Memory B cell (primary cell): ENCODE measurements at places on chromosomes 5 and 9.

GRCh38 chr9:113935677-113936380 is 59.7 kb downstream of the ZNF618 start:
- no peak for DNase-seq

DNA sequence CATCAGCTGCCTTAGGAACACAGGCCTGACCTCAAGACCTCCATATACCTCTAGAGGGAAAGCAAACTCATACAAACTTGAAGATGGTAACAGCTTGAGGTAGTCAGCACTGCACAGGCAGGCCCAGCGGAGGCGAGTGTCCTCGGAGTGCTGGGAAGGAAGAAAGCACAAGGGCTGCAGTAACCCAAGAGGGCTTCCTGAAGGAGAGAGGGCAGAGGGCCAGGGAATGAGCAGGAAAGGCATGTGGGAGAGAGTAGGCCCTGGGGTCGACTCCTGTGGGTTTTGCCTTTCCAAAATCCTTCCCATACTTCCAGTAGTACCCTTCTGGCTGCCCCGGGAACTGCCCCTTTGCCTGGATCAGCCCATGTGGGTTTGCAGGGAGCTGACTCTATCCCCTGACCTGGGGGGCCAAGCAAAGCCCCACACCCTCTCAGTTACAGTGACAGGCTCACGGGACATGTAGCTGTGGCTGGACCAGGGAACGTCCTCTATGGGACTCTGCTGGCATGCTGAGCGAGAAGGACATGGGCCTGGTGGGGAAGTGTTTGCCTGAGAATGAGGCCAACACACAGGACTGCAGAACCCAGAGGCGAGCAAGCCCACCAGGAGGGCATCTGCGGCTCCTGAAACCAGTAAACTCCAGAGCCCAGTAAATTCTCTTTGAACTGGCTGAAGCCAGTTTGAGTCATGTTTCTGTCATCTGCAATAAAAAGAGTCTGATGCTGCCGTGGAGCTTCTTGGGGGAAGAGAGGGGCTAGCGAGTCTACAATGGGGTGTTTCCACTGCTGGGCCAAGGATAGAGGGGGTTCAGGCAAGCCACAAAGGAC is 64.1 kb downstream of the COL23A1 start:
- DNase-seq, result no peak

- no peak for DNase-seq
Observed at GRCh38 chr5:43421450-43422133, 9.4 kb upstream of the CCL28 start.

GRCh38 chr5:81017320-81017719 is 57.2 kb downstream of the RASGRF2 start:
- DNase-seq, result no peak

- DNase-seq, result no peak
Observed at GRCh38 chr5:107929080-107929479, 258.3 kb upstream of the EFNA5 start.

DNA sequence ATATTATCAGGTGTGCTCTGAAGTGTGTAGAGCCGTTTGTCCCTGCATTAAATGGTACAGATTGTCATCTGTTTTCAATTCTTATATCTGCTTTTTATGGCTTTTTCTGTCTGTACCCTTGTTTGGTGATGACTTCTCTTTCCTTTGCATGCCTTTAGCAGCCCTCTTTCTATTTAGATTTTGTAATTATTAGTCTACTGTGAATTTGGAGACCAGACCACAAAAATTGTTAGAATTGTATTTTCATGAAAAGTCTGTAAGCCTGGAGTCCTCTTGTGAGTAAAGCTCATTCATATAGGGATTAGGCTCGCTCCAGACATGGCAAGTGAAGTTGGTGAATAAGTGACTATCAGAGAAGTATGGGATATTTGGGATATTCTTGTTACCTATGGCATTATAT is 41.7 kb downstream of the NFX1 start:
- no peak for DNase-seq

- no peak for DNase-seq
Observed at GRCh38 chr9:87040410-87041009, 93.2 kb upstream of the GAS1 start.

- no peak for DNase-seq
Observed at GRCh38 chr9:34098307-34098706, 28.2 kb downstream of the DCAF12 start.

- DNase-seq, result no peak
Observed at GRCh38 chr9:113436728-113437515, 26.4 kb downstream of the C9orf43 start.

GRCh38 chr9:98031935-98032334 is 24.6 kb upstream of the NANS start:
- no peak for DNase-seq

GRCh38 chr5:151886546-151887275 is 37.9 kb downstream of the GLRA1 start:
- no peak for DNase-seq

DNA sequence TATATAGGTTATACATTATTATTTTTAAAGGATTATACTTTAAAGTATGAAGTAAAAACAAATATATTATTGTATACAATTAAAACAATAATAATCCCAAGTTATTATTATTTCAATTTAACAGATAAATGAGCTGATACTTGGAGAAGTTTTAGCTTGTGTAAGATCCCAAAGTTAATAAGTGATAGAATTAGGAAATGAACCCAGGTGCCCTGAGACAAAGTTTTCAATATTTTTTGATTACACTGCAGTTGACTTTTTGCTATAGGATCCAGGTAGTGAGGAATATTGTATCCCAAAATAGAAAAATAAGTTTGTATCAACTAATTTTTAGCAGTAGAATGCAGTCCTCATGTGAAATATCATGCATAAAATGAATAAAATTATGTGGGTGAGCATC is 543.2 kb upstream of the ZNF608 start:
- DNase-seq, result no peak

DNA sequence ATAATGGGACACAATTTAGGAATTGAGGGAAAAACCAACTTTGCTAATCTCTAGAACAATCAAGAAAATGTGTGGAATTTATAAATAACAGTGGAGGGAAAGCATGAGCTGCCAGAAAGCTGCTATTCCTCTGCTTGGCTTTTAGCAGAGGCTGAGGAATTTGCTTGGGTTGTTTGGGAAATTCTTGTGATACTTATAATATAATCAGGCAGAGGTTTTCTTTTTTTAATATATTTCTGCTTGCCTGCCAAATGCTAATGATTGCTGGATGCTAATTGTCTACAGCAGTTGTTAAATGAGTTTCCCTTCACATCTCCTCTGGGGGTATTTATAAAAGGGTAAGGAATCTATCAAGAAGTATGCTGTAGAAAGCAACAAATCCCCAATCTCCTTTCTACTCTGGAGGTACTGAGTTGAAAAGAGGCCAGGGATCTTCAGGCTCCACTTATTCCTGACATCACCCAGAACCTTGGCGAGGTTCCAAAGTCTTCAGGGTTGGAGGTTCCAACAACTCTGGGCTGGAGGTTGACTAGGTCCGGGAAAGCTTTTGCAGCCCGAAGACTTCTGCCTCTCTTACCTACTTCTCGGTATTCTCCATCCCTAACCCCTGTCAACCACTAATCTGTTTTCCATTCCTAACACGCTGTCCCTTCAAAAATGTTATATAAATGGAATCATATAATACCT is 60.4 kb upstream of the TMED7 start:
- DNase-seq, result no peak

GRCh38 chr9:5375790-5376477 is 36.3 kb upstream of the RLN1 start:
- DNase-seq, result no peak

DNA sequence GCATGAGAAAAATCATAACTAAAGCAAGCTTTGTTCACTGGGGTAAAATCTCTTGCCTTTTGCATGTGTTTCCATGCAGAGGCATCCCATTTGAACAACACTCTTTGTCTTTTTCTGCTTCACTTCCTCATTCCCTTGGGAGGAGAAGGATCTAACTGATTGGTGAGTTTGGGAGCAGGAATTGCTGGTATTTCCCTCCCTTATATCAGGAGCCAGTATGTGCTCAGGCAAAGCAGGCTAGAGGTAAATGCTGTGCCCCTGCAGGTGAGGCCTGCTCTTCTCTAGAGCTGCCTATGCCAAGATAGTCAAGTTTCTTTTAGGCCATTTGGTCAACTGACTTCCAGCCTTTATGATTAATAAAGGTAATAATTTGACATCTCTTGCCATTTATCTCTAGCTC is 179.9 kb downstream of the COX7C start:
- DNase-seq, result no peak

GRCh38 chr5:144202726-144203125 is 32.1 kb downstream of the KCTD16 start:
- DNase-seq, result no peak

GRCh38 chr9:37184905-37185867 is 64.8 kb downstream of the ZCCHC7 start:
- DNase-seq, result no peak

DNA sequence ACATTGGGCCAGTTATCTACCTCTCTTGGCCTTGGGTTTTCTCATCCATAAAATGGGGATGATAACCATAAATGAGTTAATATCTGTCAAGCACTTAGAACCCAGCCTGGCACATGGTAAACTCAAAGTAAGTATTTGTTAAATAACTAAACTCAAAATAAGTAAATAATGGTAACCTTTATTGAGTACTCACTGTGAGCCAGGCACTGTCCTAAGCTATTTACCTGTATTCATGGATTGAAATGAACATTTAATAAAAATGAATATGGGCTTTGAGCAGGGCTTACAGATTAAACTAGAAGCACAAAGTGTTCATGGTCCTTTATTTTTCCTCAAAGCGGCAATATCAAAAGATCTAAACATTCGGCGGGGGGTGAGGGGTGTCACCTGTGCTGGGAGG is 16.7 kb downstream of the CORO2A start:
- DNase-seq, result no peak

- no peak for DNase-seq
Observed at GRCh38 chr9:95023217-95024003, 294.1 kb downstream of the FANCC start.

GRCh38 chr9:27967210-27967609 is 393.9 kb upstream of the C9orf72 start:
- no peak for DNase-seq

- DNase-seq, result no peak
Observed at GRCh38 chr5:127875235-127876021, 172.2 kb downstream of the CCDC192 start.

DNA sequence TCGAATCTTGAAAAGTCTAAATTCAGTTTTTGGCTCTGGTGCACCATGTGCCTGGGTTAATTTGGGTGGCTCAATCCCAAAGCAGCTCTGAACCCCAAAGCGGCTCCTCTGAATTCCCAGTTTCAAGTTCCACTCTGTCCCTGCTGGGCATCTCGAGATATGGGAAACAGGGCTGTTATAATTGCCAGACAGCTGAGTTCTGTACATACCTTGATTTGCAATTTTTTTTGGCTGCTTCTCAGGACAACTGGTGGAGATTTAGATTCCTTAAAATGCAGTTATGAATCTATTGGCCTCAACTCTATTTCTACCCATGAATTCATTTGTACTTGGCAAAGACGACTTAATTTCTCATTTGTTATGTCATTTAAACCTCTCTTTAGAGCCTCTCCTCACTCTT is 808.5 kb downstream of the TLE4 start:
- no peak for DNase-seq

GRCh38 chr5:74145951-74146350 is 494.6 kb downstream of the ENC1 start:
- no peak for DNase-seq

GRCh38 chr5:122421374-122422079 is 109.5 kb downstream of the SNCAIP start:
- no peak for DNase-seq

- DNase-seq, result no peak
Observed at GRCh38 chr5:171635561-171636245, 149.9 kb upstream of the SMIM23 start.

DNA sequence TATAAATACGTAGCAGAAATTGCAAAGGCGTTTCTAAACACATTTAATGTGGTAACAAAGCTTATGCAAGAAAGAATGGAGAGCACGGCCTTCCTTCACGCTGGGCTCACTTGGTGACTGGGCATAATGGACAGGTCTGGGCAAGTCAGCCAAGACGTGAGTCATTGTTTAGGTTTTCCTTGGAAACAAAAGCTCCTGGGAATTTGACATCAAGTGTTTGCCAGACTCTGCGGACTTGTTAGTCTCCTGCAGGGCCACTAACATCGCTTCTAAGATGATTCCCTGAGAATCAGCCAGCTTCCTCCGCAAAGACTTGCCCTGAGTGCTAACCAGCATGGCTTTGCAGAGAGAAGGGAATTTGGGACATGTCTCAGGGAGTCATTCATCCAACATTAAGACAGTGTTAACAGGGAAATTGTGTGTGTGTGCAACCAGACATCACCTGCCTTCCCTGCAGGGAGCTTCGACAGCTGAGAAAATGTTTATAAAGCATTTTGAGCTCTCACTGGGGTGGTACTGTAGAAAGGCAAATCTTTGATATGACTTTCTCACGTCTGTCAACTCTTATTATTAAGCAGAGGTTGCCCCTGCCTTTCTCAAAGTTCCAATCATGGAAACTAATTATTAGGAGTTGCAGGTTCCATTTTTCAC is 182.5 kb downstream of the NTRK2 start:
- DNase-seq, result no peak
